CD4-positive, alpha-beta T cell treated with Interleukin-21 for 1 hour (primary cell): ENCODE measurements at places on chromosomes 5 and 9.

- no peak for DNase-seq
Measured at GRCh38 chr9:125626187-125626586, 80.8 kb downstream of the MAPKAP1 start.

DNA sequence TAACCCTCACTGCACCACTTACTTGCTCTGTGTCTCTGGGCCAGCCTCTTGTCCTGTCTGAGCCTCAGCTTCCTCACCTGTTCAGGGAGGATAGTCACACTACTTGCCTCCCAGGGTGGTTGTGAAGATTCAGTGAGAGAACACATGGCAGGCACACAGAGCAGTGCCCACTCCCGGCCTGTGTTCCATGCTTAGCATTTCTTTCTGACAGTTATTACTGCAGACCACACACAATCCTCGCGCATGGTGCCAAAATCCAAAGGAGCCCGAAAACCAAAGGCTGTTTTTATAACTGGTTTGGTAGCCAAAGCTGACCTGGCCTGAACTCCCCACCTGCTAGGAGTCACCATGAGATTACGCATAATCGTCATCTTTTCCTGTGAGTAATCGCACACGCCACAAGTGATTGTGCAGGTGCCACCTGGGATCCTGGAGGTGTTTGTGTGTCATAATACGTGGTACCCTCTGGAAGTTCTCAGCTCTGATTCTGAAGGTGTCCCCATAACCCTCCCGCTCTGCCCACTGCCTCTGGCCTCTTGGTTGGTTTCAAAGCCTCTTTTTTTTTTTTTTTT lies 84.6 kb upstream of the FBXW11 start:
- DNase-seq, result no peak

DNA sequence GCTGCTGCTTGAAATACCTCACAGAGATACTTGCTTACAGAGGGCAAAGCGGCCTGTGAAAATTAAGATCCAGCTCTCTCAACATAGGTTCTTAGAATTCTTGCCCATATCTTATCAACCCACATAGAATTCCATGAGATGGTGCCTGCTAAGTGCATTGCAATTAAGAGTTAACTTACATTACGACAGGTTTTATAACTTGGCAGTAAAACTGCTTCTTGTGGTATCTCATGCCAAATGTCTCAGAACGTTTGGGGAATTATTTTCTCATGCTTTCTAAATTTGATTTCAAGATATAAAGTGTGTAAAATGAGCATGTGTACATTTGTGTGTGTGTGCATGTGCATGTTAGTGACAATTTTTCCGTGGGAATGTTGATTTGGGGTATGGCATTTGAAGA lies 261.2 kb downstream of the SAXO1 start:
- no peak for DNase-seq

DNA sequence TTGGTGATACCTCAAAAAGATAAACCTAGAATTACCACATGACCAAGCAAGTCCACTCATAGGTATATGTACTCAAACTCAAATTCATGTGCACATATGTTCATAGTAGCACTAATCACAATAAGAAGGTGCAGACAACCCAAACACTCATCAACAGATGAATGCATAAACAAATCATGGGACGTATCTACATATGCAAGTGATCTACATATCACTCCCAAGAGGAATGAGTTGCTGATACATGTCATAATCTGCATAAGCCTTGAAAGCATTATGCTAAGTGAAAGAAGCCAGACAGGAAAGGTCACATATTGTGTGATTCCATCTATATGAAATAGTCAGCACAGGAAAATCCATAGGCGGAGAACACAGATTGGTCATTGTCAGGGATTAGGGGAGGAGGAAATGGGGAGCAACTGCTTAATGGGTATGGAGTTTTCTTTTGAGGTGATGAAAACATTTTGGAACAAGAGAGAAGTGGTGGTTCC lies 10.6 kb upstream of the GPX8 start:
- DNase-seq, result no peak

DNA sequence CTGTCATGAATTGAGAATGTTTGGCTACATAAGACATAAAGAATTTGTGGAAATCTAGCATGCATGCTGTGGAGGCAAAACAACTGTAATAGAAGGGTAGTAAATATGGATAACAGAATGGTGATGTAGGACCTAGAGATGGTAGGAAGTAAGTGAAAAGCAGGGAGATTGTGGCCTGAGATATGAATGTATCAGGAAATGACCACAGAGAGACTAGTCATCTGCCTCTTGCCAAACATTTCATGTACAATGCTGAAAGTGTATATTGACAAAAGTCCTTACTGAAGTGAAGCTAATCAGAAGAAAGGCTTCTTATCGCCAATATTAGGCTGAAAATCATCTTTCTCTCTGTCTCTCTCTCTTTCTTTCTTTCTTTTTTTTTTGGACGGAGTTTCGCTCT lies 873.1 kb upstream of the CTNND2 start:
- DNase-seq, result no peak

DNA sequence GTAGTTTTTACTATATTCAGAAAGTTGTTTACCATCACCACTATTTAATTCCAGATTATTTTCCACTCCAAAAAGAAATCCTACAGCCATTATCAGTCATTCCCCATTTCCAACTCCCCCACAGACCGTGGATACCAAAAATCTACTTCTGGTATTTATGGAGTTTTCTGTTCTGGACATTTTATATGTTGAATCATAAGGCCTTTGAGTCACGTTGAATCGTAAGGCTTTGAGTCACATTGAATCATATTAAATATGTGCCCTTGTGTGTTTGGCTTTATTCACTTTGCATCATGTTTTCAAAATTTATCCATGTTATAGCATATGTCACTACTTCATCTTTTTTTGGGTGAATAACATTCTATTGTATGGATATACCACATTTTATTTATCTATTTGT lies 454.1 kb upstream of the NUDT12 start:
- no peak for DNase-seq
